Non-pigmented ciliary epithelial cell (primary cell): ENCODE measurements at places on chromosomes 5 and 9.

GRCh38 chr5:173293817-173294672 is 34.2 kb downstream of the STC2 start:
- DNase-seq = no peak

- DNase-seq = no peak
These were observed 225.8 kb upstream of the DAPK1 start for GRCh38 chr9:87271696-87272477.

DNA sequence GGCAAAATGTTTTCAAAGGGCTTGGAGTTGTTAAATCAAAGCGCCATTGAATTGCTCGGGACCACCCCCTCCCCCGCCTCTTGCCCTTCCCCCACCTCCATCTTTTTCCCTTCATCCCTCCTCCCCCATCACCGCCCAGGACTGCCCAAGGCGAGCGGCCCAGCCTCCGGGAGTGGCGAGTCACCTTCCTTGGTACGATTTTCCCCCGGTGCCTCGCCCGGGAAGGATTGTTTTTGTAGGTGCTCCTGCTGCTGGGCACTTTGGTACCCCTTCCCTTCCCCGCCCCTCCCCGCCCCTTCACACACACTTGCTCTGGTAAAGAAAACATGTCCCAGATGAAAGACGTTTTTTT is 61.2 kb downstream of the TMEM174 start:
- no peak for DNase-seq

DNA sequence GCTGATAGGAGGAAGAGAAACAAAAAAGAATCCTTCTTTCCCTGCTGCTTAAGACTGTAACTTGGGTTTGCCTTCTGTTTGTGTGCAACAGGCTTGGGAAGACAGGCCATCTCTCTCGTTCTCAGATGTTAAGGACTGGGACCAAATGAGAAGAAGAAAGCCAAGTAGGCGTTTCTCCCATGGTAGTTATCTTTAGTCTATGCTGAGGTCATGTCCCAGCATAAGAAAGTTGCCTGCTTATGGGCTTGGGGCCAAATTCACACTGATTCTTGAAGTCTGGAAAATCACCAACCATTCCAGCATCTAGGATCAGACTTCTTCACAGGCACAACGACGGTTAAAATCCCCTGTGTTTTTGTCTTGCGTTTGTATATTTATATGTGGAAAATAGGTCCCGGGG is 44.2 kb upstream of the PALM2AKAP2 start:
- DNase-seq = no peak

DNA sequence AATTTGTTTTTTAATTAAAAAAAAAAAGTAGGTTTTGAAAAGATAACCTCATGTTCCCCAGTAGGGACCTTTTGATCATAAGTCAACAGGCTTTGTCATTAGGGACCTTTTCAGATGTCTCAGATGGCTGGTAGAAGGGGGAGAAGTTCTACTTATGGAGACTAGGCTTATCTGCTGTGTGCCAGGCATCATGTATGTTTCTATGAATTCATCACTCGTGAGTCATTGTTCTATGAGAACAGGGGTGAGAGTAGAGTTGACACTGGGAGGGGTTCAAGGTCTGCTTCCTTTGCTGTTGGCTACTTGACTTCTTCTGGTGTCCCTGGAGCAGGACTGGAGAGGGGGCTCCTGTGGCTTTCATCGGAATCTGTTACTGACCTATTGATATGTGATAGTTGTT is 138.8 kb downstream of the KDM4C start:
- DNase-seq = no peak

- DNase-seq = no peak
These were observed 16.3 kb upstream of the SEMA5A start for GRCh38 chr5:9562141-9562540.

DNA sequence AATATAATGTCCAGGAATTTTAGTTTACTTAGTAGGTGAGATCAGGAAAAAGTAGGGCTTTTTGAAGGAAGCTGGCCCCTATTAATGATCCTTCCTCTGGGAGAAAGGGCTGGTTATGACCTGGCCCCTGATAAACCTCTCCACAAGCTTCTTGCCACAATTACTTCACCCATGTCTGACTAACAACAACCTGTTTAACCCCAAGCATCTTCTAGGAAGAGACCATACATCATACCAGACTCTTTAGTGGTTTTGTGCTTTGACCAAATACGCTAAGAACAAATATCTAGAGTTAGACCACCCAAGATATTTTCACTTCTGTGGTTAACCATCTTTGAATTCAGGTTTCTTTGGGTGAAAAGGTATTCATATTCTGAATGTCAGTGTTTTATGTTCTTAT is 174.0 kb upstream of the SLC27A6 start:
- no peak for DNase-seq

DNA sequence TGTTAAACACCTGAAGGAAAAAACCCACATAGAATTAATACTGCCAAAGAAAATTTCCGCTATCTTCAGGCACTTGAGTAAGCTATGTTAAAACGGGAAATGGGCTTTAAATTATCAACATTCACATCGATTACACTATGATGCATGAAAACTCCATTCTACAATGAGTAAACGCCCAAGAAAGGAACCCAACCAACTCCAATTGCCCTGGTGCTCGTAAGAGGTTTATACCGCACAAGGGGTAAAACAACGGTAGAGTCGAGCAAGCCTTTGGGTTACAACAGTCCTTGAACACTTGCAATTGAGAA is 1.0 kb downstream of the AGTPBP1 start:
- DNase-seq = no peak

DNA sequence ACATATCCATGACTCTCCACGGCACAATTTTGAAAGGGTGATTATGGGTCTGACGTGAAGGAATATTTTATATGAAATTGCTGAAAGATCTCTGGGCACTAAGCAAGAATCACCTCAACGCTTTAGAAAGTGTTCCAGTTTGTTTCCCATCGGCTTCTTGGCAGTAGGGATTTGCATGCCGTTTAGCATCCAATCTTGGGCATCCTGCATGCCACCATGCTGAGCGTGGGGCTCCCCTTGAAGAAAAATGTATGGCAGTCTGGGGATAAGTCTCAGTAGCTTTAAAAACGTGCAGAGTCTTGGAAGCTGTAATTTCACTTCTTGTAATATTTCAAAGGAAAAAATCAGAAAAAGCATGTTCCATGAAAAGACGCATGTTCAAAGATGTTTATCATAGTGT is 151.7 kb downstream of the DMRT2 start:
- DNase-seq = no peak

DNA sequence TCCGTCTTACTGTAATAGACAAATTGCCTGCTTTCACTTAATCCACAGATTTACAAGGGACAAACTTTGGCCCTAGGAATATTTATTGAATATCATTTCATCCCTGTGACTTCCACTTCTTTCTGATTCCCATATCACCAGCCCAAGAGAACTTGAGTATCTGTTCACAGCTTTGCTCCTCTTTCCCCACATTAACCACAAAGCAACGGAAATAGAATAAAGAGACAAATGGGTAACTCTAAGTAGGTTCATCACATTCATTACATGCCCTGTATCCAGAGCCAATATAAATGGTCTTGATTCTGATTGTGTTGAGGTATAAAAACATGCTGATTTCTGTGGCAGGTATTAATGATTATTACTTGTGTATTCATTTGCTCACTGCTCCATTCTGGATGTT is 41.9 kb downstream of the TMEM252 start:
- no peak for DNase-seq

DNA sequence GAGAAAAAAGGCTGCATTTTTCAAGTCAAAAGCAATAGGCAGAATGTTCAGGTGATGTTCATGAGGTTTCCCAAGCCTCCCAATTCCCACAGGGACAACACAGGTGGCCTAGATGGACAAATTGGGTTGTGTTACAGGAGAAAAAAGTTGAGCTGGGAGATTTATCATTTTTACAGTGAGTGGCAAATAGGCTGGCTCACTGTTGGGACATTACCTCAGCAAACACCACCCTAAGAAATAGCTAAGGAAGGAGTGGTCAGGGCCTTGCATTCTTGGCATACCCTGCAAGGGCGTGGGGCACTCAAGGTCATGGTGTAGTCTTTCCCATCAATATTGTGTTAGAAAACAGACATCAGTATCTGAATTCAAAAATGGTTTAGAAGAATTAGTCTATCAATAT is 23.3 kb upstream of the CPLANE1 start:
- DNase-seq = no peak

DNA sequence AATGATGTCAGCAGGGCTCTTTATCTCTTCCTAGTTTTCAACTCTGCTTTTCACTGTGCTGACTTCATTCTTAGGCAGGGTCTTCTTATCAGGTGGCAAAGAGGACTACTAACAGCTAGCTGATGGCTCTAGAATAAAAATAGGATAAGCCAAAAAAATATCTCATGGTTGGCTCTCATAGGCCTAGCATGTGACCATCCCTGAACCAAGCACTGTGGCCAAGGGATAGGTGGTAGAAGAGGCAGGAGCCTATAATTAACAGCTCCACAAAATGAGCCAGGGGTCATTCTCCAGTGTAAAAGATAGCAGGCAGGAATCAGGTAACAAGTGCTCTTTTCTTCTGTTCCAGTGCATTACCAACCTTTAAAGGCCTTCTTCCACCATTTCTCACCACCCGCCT is 21.1 kb downstream of the ANKDD1B start:
- DNase-seq = no peak

- DNase-seq = no peak
These were observed 1.8 kb downstream of the TMOD1 start for GRCh38 chr9:97502984-97503861.
